Small intestine (tissue), 16 donors: ENCODE measurements at places on chromosomes 5 and 9. TPM values are rescaled to one million over a fixed set of nuclear protein-coding genes. Genes with fewer than 3 reads are reported as not detected.

DNA sequence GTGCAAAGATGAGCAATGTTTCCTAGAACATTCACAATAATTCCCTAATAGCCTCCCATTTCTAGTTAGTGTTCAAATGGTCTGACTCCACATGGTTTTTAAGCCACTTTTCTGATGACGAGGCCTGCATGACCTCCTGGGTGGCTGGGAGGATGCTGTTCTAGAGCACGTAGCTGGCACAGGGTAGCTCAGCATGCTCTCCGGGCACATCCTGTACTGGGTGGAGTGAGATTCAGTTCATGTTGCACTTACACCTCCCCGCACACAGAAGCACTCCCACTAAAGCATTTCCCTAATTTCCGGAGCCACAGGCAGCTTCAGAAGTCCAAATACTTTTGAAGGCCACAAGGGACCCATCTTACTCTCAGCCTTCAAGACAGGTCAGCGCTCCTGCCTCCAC lies 159.8 kb upstream of the LHFPL2 start:
- H3K4me3 ChIP-seq = no peak overlapping the region
- no peak overlapping the region for H3K27ac ChIP-seq
- no peaks in the 10 kb centered on the region for H3K4me1 ChIP-seq
- H3K36me3 ChIP-seq = no peaks in the 10 kb centered on the region
- DNase-seq = no peak

GRCh38 chr5:76801803-76802195 lies 17.0 kb upstream of the F2RL1 start:
- H3K27ac ChIP-seq = no peak overlapping the region
- peaks cover 16% of the 10 kb centered on the region for H3K4me1 ChIP-seq
- H3K27me3 ChIP-seq = no peaks in the 10 kb centered on the region

SPARC gene
- polyA plus RNA-seq = 242 TPM

DNA sequence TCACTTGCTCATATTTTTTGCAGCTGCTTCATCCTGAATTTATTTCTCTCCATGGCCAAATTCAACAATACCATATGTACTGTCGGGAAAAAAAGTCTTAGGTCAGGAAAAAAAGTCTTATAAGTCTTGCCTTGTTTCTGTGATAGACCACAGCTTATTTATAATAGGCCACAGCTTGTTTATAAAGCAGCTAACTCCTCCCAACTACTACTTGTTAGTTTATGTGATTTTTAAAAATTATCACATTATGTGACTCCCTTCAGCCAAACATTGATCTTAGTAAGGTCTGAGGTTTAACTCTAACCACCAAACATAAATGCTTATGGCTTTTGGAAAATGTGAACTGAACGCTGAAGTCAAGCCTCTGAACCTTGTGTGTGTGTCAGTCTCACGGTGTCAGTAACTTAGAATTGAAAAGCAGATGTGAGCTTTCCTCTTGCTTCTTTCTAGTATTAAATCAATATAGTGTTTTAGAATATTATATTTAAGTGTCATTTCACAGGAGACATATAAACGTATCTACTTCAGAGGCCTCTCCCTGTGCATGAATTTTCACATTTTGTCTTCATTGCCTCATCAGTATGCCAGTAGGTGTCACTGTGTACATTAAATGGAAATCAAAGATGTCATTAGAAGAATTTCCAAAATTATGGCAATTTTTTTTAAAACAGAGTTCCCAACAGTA lies 51.3 kb downstream of the SNX24 start:
- no peak for DNase-seq
- H3K27me3 ChIP-seq = no peaks in the 10 kb centered on the region
- H3K4me3 ChIP-seq = no peak overlapping the region
- no peak overlapping the region for H3K27ac ChIP-seq
- no peaks in the 10 kb centered on the region for H3K4me1 ChIP-seq

DNA sequence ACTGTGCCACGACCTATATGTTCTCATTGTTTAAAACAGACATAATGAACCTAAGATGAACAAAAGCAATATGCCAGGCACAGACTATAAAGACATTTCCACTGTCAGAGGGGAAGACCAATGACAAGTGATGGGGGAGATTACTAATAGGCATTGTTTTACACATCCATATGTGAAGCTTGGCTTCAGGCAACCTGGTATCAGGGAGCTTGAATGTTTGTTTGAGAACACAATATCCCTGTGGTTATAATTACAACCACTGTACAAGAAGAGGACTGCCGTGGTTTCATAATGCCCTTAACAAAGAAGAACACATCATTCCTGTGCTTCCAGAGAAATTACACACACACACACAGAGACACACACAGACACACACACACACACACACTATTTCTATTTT lies 385.7 kb downstream of the BNC2 start:
- no peak overlapping the region for H3K27ac ChIP-seq
- DNase-seq = no peak
- H3K4me1 ChIP-seq = no peaks in the 10 kb centered on the region
- H3K27me3 ChIP-seq = no peaks in the 10 kb centered on the region

- no peak overlapping the region for H3K4me3 ChIP-seq
- H3K27me3 ChIP-seq = no peaks in the 10 kb centered on the region
- H3K4me1 ChIP-seq = peaks cover 2% of the 10 kb centered on the region
- H3K27ac ChIP-seq = no peak overlapping the region
Measured at GRCh38 chr5:134101686-134102439, 12.6 kb upstream of the TCF7 start.

MARVELD2 gene
- polyA plus RNA-seq = 6.2 TPM

DNA sequence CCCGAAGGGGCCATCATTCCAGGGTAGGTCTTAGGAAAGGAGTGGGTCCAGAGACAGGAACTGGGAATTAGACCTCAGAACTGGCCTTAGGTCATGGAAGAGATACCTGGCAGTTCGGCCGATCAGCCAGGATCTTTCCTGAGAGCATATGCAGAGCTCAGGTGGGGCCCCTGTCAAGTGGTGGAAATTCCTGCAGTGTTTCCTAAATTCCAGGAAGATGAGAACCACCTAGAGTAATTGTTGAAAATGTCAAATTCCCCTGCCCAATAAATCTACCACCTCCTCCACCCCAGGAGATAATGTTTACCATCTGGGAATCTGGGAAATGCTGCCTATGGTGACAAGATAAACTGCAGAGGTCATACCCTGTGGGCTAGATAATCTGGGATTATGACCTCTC lies 14.6 kb downstream of the TMEM171 start:
- H3K36me3 ChIP-seq = no peaks in the 10 kb centered on the region
- H3K27me3 ChIP-seq = no peaks in the 10 kb centered on the region

- DNase-seq = no peak
- H3K4me3 ChIP-seq = no peak overlapping the region
- no peak overlapping the region for H3K27ac ChIP-seq
Measured at GRCh38 chr9:32218100-32218767, 166.2 kb upstream of the ACO1 start.

DNA sequence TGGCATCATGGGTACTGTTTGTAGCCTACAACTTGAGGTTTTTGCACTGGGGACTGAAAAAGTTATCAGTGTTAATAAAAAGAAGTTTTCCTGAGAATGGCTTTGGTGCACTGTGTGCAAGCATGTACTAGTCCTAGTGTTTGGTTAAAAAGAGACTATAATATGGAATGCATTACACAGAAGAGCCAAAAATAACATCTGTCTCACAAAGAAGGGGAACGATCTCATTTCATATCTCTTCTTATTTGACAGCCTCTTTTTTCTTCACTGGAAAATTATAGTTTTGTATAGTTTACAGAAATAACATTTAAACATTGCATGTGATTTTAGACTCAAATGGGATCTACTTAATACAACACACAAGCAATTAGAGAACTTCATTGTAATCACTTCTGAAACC lies 127.0 kb upstream of the GDNF start:
- no peak overlapping the region for H3K4me3 ChIP-seq
- H3K36me3 ChIP-seq = no peaks in the 10 kb centered on the region
- DNase-seq = no peak
- H3K27ac ChIP-seq = no peak overlapping the region
- H3K27me3 ChIP-seq = no peaks in the 10 kb centered on the region

DNA sequence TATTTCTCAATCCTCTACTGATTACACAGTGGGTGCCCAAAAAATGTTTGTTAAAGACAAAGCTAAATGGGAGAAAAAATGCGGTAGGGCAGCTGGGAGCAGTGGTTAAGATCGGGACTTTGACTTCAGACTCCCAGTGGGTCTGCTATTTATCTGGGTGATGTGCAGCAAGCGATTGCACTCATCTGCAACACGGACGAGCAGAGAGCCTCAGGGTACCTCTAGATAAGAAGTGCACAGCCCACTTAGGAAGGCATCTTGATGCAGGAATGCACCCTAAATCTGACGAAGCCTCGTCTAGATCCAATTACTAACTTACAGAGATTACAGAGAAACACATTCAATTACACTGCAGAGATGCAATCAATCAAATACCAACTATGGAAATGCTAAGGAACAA lies 4.0 kb downstream of the MAPK9 start:
- peaks cover 2% of the 10 kb centered on the region for H3K36me3 ChIP-seq
- no peak for DNase-seq
- H3K4me1 ChIP-seq = peaks cover 8% of the 10 kb centered on the region
- no peak overlapping the region for H3K27ac ChIP-seq

IFNA1 gene
- not detected for polyA plus RNA-seq

DNA sequence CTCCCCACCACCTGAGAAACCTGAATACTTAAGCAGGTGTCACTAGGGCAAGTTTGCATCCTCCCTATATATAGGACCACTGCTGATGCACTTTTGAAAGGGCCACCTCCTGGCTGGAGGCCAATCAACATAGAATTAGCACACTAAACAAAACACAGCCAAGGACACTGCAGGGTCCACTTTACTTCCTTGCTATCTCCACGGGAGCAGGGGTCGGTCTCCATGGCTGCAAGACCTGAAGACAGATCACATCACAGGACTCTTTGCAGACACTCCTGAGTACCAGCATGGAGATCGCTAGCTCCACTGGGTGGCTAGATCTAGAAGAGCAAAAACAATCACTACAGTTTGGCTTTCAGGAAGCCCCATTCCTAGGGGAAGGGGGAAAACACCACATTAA lies 72.3 kb downstream of the C9orf153 start:
- H3K36me3 ChIP-seq = no peaks in the 10 kb centered on the region
- no peaks in the 10 kb centered on the region for H3K27me3 ChIP-seq
- H3K27ac ChIP-seq = no peak overlapping the region
- no peak for DNase-seq
- H3K4me1 ChIP-seq = no peaks in the 10 kb centered on the region

DNA sequence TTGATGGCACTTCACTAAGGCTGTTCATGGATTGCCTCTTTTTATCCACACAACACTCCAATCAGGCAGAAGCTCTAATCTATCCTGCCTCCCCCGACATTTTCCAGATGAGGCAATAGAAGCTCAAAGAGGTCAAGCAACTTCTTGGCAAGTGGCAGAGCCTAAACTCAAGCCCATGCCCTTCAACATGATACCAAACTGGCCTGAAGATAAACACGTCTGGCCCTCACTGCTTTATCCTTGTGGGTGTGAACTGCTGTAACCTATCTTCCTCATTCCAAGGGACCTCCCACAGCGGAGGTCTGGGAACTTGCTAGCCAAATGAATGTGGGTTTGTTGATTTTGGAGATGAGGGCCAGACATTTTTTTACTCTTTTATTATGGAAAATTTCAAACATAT lies 9.5 kb downstream of the SLC35A4 start:
- no peak overlapping the region for H3K27ac ChIP-seq
- no peaks in the 10 kb centered on the region for H3K27me3 ChIP-seq
- H3K4me1 ChIP-seq = no peaks in the 10 kb centered on the region
- H3K4me3 ChIP-seq = no peak overlapping the region

PRR16 gene
- 2.7 TPM for polyA plus RNA-seq

DNA sequence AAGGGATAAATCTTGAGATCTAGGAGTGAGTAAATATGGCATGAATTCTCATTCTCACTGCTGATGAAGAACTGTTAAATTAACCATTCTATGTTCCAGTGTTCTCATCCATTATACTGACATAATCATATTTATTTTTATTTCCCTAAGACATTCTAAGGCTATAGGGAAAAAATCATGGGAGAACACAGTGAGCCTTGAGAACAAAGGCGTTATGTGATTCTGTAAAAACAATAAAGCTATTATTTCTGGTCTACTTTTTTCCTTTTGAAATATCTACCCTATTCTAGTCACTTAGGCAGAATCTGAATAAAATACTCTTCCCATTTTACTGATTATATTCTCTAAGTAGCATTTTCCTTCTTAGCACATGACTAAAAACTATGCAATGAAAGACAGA lies 155.7 kb upstream of the ADAMTS16 start:
- no peaks in the 10 kb centered on the region for H3K27me3 ChIP-seq
- DNase-seq = no peak
- H3K27ac ChIP-seq = no peak overlapping the region
- no peaks in the 10 kb centered on the region for H3K36me3 ChIP-seq

SLC26A2 gene
- 5.3 TPM for polyA plus RNA-seq

COL27A1 gene
- polyA plus RNA-seq = 1.1 TPM
